SJSA1 (cell line): ENCODE measurements at places on chromosomes 1 and 21. TPM values are rescaled to one million over a fixed set of nuclear protein-coding genes. Genes with fewer than 3 reads are reported as not detected.

The NES gene
- 149 and 169 TPM in 2 replicates for total RNA-seq

The TTC39A gene
- 3.2 TPM in 1 of 2 replicates, not detected in the other for total RNA-seq

The SPOCD1 gene
- 40.3 and 64.0 TPM in 2 replicates for total RNA-seq

The TLR5 gene
- 1.7 and 2.4 TPM in 2 replicates for total RNA-seq

The NEGR1 gene
- 0.38 and 1.9 TPM in 2 replicates for total RNA-seq

The IL23R gene
- total RNA-seq = not detected in 2 replicates

The CD2 gene
- not detected in 2 replicates for total RNA-seq

The OR2T33 gene
- total RNA-seq = not detected in 2 replicates

The GBP3 gene
- 31.0 and 37.2 TPM in 2 replicates for total RNA-seq

The KCNJ9 gene
- not detected in 2 replicates for total RNA-seq

DNA sequence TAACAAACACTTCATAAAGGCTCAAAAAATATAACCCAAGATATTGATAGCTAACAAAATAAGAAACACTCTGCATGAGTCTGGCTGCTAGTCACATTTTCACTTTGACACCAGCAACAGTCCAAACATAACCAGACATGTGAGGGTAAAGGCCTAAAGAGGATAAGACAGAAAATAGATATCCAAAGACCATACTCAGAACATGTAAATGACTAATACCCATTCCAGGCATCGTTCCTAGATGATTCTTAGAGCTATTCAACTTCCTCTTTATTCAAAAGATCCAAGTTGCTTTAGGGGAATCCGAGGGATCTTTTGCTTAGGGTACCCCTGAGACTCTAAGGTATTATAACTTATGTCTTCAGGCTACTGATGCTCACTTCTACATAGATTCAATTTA lies 5.1 kb downstream of the COL24A1 start:
- DNase-seq = no peak

- no peak for DNase-seq
These were observed 5.0 kb downstream of the RRP1B start for GRCh38 chr21:43664358-43664757.

DNA sequence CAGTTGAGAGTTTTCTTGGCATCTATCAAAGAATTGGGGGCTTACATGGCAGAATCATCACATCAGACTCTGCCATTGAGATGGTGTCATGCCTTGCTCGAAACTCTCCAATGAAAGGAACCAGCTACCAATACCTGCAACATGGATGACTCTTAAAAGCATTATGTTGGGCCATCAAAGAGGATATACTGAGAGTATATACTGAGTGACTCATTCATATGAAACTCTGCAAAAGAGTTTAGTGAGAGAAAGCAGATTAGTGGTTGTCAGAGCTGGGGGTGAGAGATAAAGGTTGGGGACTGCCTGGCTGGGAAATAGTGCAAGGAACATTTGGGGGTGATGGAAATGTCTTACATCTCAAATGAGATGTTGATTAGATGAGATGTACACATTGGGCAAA lies 14.7 kb upstream of the HMGB4 start:
- no peak for DNase-seq

GRCh38 chr1:167093846-167094516 lies at the start of gene STYXL2:
Gene STYXL2 (plus strand): TSS chr1:167094075. CDS start chr1:167094850, 775 bp downstream.
- DNase-seq = no peak

DNA sequence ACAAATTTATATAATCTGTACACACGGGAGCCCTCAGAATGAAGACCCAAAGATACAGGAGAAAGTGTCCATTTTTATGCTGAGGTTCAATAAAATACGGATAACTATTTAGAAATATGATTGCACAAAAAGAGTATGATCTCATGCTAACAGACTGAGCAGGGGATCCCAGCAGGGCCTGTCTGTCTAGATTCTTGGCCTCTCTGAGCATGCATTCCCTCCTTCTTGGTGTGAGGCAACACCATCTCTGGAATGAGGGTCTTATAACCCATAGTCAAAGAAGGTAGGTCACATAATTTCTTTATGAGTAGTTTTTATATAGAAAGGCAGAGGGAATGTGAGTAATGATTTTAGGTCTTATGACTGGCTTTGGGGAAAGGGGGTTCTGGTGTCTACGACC lies 5.4 kb downstream of the PRMT6 start:
- no peak for DNase-seq

- DNase-seq = no peak
These were observed 77.6 kb downstream of the CD247 start for GRCh38 chr1:167440776-167441175.

DNA sequence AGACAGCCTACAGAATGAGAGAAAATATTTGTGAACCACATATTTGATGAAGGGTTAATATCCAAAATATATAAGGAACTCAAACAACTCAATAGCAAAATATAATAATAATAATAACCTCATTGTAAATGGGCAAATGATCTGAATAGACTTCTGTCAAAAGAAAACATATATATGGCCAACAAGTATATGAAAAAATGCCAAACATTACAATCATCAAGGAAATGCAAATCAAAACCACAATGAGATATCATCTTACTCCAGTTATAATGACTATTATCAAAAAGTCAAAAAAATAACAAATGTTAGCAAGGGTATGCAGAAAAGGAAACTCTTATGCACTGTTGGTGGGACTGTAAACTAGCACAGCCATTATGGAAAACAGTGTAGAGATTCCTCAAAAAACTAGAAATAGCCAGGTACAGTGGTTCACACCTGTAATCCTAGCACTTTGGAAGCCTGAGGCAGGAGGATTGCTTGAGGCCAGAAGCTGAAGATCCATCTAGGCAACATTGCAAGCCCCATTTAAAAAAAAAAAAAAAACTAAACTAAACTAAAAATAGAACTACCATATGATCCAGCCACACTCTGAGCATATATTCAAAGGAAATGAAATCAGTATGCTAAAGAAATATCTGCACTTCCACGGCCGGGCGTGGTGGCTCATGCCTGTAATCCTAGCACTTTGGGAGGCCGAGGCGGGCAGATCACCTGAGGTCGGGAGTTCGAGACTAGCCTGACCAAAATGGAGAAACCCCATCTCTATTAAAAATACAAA lies 17.3 kb upstream of the TRIM67 start:
- DNase-seq = no peak

DNA sequence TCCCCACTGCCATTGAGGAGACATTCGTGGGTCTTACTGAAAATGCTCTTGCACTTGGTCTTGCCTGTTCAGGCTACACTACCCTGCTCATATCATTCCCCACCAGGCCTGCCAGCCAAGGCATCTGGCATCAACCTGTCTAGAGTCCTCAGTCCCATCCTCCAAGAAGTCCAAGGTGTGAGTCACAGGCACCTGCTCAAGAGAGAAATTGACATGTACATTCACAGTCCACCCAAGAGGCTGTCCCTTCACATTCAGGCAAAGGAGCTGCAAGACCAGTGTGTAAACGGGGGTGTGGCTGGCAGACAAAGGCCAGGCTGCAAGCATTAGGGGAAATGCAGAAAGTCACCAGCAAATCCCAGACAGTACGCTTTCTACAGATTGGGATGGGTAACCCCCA lies 13.1 kb upstream of the PLA2G2C start:
- no peak for DNase-seq

DNA sequence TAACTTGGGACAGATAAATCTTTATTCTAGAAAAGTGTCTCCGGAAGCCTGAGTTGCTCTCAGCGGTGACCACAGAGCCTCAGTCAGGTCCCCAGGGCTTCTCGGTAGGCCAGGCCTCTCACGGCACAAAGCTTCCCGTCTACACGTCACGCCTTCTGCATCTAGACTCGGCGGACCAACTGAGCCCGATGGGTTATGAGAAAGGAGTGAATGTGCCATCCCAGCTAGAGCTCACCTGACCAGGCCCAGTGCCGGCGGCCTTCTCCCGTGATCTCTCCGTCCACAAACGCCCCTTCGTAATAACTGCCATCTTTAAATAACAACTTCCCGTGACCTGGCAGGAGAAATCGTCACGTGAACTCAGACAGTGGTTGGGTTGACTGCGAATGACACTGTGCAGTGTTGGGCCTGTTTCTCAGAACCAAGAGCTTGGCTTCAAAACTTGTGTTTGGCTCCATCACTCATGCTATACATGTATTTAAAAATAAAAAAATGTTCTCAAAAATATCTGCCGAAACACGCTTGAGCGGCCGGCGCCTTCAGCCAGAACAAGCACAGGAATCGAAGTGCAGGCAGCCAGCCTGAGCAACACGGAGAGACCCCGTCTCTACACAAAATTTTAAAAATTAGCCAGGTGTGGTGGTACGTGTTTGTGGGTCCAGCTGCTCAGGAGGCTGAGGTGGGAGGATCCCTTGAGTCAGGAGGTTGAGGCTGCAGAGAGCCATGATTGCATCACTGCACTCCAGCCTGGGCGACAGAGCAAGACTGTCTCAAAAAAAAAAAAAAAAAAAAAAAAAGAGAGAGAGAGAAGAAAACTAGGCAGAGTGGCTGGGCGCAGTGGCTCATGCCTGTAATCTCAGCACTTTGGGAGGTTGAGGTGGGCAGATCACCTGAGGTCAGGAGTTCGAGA lies 3.1 kb downstream of the MORN1 start:
- no peak for DNase-seq

GRCh38 chr1:180230416-180230790 lies 339 bp downstream of the LHX4 start:
- peak; percentile 62 for DNase-seq

DNA sequence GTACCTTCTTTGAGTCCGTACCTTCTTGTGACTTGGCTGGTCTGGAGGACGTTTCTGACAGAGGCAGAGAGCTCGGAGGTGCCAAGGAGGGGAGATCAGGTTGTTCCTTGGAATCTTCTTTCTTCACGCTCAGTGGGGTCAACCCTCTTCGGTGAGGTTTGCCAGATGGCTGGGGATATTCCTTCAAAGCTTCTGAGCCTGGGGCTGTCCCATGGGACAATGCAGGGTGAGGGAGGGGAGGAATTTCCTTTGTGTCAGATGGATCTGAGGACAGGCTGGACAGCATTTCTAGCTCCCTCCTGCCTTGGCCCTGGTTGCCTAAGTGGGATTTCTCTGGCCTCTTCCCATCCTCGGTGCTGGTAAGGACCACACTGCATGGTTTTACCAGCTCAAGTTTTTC lies 95.5 kb upstream of the EDN2 start:
- DNase-seq = no peak
